ENCODE measurements at places on chromosomes 5 and 9. TPM values are rescaled to one million over a fixed set of nuclear protein-coding genes. Genes with fewer than 3 reads are reported as not detected.

PCDHA3 gene
- total RNA-seq: not detected

BHMT2 gene
- total RNA-seq: not detected

IFNB1 gene
- total RNA-seq: not detected

ACER2 gene
- 3.1 TPM for total RNA-seq

DNA sequence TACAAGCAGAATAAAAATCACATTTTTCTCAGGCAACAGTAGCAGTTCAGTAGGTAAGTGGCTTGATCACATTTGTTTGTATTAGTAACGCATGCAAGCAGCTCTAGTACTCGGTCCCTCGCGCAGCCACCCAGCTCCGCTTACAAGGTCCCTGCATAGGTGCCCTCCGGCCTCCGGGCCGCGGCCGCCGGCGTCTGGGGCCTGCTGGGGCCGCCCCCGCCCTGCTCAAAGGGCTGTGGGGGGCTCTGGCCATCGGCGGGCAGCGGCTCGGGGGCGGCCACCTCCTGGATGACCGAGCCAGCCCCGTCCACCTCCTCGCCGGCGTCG, 50.2 kb upstream of the UBAC1 start:
- ATAC-seq: no peak

DNA sequence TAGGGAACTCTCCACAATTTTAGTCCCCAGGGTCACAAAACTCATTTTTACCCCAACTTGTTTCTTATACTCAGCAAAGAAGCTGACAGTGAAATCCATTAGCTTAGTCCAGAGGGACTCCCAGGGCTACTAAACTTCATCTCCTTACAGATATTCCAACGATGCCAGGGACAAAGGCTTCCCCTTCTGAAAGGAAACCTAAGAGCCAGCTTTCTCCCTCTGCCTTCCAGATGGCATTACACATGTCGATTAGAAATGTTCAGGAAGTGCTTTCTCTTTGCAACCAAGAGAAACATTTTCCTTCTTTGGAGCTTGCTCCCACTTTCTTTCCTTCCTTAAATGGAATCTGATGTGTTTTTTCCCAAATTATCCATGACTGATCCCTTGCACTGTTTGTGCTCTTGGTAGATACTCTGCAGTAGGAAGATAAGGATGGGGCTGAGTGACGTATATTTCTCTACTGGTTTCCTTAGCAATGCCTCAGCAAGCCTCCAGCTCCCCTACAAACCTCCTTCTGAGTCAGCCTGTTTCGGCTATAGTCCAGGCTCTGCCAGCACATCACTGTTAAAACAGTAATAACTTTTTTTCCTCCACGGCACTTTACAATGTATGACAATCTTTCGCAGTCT, 43.0 kb upstream of the HTR4 start:
- ATAC-seq: peak; percentile 38

- ATAC-seq: no peak
Measured at GRCh38 chr5:145544401-145544800, 290.7 kb downstream of the PRELID2 start.

DNA sequence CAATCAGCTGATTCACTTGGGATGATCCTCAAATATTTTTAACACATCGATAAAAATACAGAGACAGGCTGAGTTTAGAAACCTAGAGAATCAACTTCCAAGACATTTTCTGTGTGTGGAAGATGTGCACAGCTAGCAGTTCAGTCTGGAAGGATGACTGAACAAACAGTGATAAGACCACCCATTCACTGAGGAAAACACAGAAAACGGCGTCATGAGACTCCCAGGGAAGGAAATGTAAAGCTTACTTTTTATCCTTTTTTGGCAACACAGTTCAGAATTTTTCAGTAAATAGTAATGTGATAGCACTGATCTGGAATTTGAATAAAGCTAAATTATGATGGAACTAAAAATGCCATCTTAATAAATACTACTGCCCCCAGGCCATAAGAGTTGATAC, 277.6 kb downstream of the SEMA5A start:
- ATAC-seq: no peak

DNA sequence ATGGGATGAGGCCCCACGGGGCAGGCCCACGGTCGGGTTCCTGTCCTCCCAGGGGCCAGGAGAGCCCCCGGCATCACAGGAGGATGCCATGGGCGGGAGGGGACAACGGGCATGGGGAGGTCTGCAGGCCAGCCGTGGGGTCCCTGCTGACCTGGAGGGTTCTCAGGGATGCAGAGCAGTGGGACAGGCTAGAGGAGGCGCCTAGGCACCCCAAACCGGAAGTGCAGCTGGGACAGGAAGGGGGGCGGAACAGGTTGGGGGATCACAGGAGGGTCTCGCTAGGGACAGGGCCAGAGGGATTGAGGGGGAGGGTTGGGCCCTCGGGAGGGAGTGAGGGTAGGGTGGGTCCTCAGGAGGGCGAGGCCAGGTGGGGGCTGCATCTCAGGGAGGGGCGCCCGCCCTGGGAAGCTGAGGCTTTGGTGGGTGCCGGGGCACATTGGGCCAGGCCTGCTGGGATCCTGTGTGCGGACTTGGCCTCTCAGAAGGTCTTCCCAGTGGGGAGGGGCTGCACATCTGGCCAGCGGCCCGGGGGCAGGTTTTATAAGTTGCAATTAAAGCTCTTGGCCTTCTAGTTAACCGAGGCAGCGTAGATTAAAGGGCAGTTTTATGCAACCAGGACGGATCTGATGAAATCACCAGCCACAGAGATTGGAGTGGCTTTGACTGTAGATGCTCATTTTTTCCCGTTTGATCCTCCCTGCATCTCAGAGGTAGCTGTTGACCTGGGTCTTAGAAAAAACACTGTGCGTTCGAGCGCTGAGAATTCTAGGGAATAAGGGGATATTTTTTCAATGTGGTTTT, 20.1 kb downstream of the NKD2 start:
- no peak for ATAC-seq

GRCh38 chr9:114108016-114108833, 9.1 kb upstream of the KIF12 start:
- ATAC-seq: peak; percentile 84

DNA sequence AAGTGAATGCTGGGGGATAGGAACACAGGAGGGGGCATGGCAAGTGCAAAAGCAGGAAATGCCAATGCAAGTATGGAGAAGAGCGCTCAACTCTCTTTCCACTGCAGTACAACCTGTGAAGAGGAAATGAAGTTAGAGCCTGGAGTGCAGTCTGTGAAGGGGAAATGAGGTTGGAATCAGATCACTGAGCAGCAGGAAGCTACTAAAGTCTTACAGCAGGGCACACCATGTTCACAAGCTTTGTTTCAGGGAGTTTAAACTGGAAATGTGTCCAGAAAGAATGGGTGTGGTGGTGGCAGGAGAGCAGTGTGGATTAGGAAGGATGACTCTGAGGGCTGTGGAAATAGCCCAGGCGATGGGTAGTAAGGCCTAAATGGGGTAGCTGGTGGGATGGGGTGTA, 15.4 kb downstream of the ARHGEF37 start:
- no peak for ATAC-seq

DNA sequence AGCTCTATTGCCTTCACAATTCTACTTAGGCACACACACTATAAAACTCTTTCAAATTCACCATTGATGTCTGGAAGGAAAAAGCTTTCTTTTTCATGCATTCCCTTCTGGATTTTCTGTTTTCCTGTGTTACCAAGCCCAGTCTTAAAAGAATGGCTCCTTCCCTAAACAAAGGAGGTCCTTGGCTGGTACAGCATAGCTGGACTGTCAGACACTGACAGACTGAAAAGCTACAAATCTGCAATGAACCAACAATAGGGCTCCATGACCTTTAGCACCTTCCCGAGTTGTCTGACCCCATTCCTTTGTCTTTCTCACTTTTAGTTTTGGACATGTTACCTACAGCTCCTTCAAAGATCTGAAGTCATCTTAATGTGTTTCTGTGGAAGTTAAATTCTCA, 382.5 kb downstream of the TMEM161B start:
- no peak for ATAC-seq

All from activated T-helper 17 cell treated with anti-CD3 and anti-CD28 coated beads, Interleukin-2, amount 50 U/mL, for 72 hours (primary cell).